ENCODE measurements at places on chromosomes 13 and 19.

GRCh38 chr19:4389064-4389375 is 11.3 kb downstream of the SH3GL1 start:
- DNase-seq, result no peak

- no peak for DNase-seq
These were observed 10.8 kb upstream of the MISP start for GRCh38 chr19:739998-740715.

DNA sequence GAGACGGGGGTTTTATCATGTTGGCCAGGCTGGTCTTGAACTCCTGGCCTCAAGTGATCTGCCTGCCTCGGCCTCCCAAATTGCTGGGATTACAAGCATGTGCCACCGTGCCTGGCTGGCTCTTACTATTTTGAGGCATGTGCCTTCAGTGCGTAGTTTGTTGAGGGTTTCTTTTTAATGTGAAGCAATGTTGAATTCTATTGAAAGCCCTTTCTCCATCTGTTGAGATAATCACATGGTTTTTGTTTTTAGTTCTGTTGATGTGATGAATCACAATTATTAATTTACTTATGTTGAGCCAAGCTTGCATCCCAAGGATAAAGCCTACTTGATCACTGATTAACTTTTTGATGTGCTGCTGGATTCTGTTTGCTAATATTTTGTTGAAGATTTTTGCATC is 290.9 kb downstream of the KCNRG start:
- no peak for DNase-seq

- no peak for DNase-seq
These were observed 363.6 kb upstream of the NBEA start for GRCh38 chr13:34578471-34578870.

- DNase-seq, result no peak
These were observed 1.1 kb downstream of the PPP6R1 start for GRCh38 chr19:55257461-55258420.

- no peak for DNase-seq
These were observed 83.7 kb upstream of the OBI1 start for GRCh38 chr13:78742659-78743058.

- DNase-seq, result no peak
These were observed 225.0 kb downstream of the SLITRK1 start for GRCh38 chr13:83657281-83657680.

DNA sequence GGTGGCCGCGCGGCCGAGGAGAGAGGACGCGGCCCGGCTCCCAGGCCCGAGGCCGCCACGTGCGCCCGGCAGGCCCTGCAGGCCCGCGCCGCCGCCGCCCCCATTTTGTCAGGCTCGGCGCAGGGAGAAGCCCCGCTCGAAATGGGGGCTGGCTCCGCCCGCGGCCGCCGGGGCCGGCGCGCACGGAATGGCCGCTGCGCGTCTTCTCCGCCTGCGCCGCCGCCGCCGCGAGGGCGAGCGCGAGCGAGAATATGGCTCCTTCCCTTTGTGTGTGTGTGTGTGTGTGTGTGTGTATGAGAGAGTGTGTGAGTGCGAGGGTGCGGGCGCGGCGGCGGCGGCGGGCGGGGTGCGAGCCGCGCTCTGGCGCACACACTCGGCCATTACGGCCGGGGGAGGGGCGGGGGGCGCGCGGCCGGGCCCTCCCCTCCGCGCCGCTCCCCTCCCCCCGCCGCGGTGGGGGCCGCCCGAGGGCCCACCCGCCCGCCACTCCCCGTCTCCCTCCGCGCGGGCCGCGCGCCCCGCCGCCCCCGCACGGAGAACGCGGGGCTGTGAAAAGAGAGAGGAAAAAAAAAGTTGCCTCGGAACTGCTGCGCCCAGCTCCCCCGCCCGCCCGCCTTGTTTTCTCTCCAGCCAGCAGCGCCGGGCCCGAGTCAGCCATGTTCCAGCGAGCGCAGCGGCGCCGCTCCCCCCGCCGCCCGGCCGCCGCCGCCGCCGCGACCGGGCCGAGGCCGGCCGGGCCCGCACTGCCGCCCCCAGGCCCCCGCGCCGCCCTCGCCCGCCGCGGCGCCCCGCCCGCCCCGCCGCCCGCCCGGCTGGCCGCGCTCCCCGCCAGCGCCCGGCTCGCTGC is 1.0 kb downstream of the HMGB1 start:
- DNase-seq, result peak; percentile 79

GRCh38 chr13:86269511-86269910 is 470.3 kb upstream of the SLITRK6 start:
- no peak for DNase-seq

DNA sequence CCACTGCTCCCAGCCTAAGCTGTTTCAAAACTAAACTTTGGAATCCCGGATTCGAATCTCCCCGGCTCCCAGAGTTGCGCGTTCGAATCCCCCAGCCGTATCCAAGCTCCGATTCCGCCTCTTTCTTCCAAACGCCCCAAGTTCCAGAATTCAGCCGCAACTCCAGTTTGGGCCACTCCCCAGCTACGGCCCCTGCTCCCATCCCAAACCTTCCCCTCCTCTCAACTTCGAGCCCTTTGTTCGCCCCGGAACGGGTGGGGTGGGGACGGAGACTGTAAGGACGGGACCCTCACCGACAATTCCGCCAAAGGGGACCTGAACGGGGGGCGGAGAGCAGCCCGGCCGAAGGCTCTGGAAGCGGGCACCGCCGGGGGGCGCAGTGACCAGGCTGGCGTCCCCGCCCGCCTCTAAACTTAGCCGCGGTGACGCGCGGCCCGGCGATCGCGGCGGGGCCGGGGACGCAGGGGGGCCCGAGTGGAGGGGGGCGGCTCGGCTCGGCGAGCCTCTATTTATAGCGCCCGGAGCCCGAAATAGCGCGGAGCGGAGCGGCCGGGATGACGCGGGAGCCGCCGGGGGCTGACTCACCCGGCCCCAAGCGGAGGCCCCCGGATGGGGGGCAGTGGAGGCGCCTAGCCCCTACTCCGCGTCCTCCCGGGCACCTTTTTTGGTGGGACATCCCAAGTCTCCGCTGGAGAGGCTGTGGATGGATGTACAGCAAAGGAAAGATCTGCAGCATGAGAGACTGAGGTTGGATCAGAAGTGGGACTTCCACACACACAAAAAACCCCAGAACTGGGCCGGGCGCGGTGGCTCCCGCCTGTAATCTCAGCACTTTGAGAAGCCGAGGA is 4.9 kb upstream of the ERCC1 start:
- peak; percentile 82 for DNase-seq

- no peak for DNase-seq
These were observed 114.3 kb downstream of the TEX26 start for GRCh38 chr13:31046711-31047279.

GRCh38 chr13:23987331-23987894 is 90.1 kb upstream of the C1QTNF9B start:
- no peak for DNase-seq

DNA sequence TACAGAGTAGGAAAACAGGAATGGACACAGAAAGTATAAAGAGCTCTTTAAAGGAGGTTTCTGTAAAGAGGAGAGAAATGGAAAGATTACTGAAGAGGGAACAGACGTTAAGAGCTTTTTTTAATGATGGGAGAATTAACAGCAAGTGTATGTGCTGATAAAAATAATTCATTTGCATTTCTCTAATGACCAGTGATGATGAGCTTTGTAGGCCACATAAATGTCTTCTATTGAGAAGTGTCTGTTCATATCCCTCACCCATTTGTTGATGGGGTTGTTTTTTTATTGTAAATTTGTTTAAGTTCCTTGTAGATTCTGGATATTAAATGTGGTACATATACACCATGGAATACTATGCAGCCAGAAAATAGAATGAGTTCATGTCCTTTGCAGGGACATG is 40.0 kb downstream of the MYO16 start:
- DNase-seq, result no peak

- DNase-seq, result no peak
These were observed 122.9 kb upstream of the ZNF507 start for GRCh38 chr19:32222556-32222955.

Data from left cardiac atrium (tissue), 4 donors.